ENCODE measurements at places on chromosomes 12 and 14.

DNA sequence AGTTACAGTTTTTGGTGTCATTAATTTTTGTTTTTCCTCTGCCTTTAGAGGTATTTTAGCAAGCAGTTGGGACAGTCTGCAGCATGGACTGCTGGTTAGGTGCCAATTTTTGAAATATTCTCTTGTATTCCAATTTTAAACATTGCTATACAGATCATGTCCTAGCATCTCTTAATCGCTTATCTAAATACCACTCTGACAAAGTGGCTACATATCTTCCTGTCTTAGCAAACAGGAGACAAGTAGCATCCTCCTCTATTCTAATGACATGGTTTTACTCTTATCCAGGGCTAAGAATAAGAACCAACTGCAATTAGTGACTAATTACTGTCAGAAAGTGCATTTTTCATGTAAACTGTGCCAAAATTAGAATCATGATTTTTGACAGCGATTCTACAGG lies 117.8 kb upstream of the ATP2B1 start:
- H3K4me3 ChIP-seq: peak overlapping the region; percentile 20
- H3K36me3 ChIP-seq: no peaks in the 10 kb centered on the region
- no peak overlapping the region for H3K27ac ChIP-seq
- no peak for DNase-seq
- H3K27me3 ChIP-seq: no peaks in the 10 kb centered on the region
- H3K4me1 ChIP-seq: peaks cover 12% of the 10 kb centered on the region

- H3K27me3 ChIP-seq: no peaks in the 10 kb centered on the region
- peaks cover 80% of the 10 kb centered on the region for H3K4me1 ChIP-seq
- peak overlapping the region; percentile 96 for H3K27ac ChIP-seq
- H3K4me3 ChIP-seq: peak overlapping the region; percentile 93
- no peak for DNase-seq
Observed at GRCh38 chr14:73744874-73745529, 30.8 kb upstream of the PNMA1 start.

DNA sequence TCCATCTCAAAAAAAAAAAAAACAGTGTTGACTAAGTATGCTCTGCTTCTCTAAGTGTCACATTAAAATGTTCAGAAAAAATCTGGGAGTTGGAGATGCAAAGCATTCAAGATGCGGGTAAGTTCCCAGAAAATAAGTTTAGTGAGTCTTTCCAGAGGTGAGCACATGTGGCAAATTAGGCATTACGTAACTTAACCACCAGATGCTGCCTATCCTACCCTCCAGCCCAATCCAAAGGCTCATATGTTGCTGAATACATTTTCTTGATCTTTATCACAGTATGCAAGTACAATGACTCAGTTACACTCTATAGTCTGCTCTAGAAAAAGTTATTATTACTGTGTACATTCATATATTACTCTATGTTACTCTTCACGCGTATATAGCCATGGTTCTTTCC lies 3.6 kb downstream of the SLC2A14 start:
- H3K27ac ChIP-seq: no peak overlapping the region
- H3K36me3 ChIP-seq: peaks cover 3% of the 10 kb centered on the region
- DNase-seq: no peak
- H3K4me3 ChIP-seq: no peak overlapping the region

DNA sequence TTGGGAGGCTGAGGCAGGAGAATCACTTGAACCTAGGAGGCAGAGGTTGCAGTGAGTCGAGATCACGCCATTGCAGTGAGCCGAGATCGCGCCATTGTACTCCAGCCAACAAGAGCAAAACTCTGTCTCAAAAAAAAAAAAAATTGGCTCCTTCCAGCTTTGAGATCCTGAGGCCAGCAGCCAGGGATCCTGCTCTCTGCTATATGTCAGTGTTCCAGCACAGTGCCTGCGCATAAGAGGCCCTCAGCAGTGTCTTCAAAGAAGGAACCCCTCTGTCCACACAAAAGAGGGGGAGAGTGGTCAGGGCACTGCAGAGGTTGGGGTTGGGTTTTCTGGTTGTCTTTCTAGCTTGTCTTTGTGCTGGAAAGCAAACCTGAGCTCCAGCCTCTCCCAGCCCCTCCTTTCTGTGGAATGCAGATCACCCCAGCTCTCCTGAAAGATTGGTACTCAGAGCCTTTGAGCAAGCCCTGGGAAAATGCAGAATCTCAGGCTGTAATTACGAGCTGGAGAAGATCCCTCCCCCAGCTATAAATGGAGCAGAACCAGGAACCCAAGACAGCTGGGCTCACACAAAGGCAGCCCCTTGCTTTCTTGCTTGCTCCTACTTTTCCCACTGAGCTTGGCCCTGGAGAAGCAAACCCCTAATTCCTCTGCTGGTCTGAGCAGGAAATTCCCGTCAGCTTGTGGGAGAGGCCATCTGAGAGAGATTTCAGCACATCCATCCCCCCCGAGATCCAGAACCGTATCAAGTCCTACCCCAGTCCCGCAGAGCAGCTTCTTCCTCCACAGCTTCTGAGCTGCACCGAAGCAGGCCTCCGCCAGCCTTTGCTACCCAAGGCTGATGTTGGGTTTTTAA lies 205.7 kb downstream of the ZFP36L1 start:
- DNase-seq: no peak
- no peaks in the 10 kb centered on the region for H3K27me3 ChIP-seq
- no peak overlapping the region for H3K4me3 ChIP-seq
- no peaks in the 10 kb centered on the region for H3K36me3 ChIP-seq
